ENCODE measurements at places on chromosomes 2 and 18. TPM values are rescaled to one million over a fixed set of nuclear protein-coding genes. Genes with fewer than 3 reads are reported as not detected.

UGGT1 gene
- 9.1 TPM for polyA plus RNA-seq

GRCh38 chr18:2417861-2418610, 153.3 kb downstream of the METTL4 start:
- no peak for DNase-seq

DNA sequence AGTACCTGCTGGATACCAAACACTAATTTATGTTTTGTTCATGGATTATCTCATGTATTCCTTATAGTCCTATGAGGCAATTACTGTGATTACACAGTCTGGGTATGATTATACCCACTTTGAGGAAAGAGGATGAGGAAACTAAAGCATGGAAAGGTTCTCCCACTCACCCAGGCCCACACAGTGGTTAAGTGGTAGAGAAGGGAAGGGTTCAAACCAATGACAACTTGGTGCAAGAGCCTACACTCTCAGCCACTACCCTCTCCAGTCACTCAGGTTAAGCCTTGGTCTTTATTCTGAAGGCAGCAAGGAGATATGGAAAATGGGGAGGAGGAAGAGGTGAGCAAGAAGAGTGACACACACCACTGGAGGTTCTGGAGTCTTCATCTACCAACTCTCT, 64.5 kb upstream of the PPP1CB start:
- no peak for DNase-seq

DNA sequence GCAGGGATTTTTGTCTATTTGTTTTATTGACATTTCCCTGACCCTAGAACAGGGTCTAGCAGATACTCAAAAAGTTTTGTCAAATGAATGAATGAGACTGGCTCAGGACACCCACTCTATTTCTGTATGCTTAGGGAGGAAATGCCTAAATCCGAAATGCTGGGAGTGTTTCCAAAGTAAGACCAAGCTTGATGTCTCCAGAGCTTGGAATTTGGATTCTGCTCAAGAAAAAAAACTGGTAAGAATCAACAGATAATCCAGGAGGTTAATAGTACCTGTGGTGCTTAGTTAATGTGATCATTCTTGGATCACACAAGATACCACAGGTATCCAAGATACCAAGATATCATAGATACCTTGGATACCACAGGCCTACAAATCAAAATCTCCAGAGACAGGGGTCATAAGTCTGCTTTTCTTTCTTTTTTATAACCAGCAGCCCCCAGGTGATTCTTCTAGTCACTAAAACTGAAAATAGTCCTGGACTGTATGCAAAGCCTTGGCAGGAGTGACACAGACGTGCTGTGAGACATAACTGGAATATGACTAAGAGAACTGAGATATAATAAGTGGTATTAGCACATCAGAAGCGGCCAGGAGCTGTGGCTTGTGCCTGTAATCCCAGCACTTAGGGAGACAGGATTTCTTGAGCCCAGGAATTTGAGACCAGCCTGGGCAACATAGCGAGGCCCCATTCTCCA, 39.9 kb upstream of the SP3 start:
- DNase-seq, result peak; percentile 76

ZSWIM2 gene
- not detected for polyA plus RNA-seq

DNA sequence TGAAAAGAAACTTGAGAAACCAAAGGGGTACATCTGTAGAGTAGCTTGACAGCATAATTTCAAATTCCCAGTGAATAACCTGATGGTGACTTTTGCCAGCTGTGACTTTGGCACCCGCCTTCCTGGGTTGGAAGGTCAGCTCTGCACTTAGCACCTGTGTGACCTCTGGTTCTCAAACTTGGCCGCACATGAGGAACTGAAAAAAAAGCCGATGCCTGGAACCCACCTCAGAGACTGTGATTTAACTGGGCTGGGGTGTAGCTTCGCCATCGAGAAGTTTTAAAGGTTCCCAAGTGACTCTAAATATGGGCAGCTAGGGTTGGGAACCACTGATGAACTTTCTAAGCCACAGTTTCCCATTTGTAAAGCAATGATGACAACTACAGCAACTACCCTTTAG, 6.5 kb downstream of the EFEMP1 start:
- DNase-seq, result no peak

DNA sequence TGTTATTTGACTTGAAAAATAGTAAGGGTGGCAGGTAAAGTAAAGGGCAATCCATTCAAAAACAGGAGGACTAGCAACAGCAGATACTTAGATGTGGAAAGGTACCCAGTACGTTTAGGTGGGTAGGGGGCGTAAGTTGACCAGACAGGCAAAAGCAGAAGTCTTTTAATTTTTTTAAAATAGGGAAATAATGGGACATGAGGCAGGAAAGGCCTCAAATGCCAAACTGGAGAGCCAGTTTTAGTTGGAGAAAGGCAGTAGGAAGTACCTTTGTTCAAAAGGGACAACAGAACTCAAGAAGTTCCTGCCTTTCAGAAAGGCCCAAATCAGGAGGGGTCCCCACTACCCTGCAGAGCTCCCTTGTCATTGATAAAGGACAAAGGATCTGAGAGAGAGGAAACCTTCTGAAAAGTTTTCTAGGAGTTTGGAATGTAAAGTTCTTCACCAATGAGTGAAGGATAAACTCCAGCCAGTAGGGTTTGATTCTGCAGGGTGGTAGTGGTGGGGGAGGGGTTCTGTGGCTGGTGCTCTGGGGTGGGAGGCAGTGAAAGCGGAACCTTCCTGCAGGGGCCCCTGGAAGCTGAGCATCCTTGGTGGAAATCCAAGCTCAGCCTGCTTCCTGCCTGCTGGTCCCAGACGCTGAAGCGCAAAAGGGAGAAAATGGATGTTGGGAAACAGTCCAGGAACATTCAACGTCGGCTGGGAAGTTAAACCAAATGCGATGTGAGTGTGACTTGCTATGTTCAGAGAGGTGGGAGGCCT, 40.1 kb downstream of the TMEM17 start:
- DNase-seq, result no peak

All from right cardiac atrium (tissue), 5 donors.